ENCODE measurements at places on chromosomes 5 and 9. TPM values are rescaled to one million over a fixed set of nuclear protein-coding genes. Genes with fewer than 3 reads are reported as not detected.

The SOX30 gene
- total RNA-seq: not detected

The PCDHA6 gene
- total RNA-seq: 24.8 TPM

The LCN15 gene
- not detected for total RNA-seq

The FBLL1 gene
- total RNA-seq: 54.9 TPM

The PROB1 gene
- 0.16 TPM for total RNA-seq

The SURF4 gene
- total RNA-seq: 88.6 TPM
